Glomerular endothelial cell (primary cell): ENCODE measurements at places on chromosomes 2 and 18. TPM values are rescaled to one million over a fixed set of nuclear protein-coding genes. Genes with fewer than 3 reads are reported as not detected.

GRCh38 chr2:39513641-39514094, 76.6 kb upstream of the MAP4K3 start:
- no peak for DNase-seq

DNA sequence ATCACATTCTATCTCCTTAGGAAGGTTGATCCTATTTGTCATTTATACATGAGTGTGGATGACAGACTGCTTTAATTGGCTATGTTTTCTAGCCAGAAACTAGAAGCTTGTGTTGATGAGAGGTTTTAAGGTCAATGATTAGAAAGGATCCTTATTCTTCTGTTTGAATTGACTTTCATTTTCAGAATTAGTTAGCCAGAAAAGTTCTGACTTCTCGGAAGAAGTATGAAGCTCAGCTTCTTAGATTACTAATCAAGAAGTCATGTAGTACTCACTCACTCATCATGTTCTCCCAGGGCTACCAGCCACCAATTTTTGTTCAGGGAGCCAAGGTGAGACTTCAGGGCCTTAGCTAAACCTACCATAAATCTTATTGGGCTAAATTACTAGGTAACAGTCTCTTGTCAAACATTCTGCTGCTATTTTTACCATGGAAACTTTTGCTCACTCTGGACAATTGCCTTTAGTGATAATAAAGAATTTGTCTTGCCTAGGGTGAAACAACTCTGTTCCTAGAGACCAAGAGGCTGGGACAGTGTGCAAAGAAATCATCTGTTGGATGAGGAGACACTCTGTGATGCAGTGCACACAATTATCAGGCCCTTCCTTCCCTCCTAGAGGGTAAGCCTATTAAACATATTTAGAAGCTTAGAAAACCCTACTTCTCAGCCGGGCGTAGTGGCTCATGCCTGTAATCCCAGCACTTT, 111.6 kb upstream of the DNMT3A start:
- DNase-seq = no peak

GRCh38 chr2:150513647-150514046, 26.2 kb upstream of the RND3 start:
- DNase-seq = no peak

GRCh38 chr2:170974304-170974993, 45.4 kb downstream of the GORASP2 start:
- DNase-seq = no peak

GRCh38 chr2:165406173-165406572, 63.3 kb upstream of the CSRNP3 start:
- DNase-seq = no peak

- DNase-seq = no peak
Observed at GRCh38 chr2:27205206-27205605, 6.6 kb upstream of the ATRAID start.

DNA sequence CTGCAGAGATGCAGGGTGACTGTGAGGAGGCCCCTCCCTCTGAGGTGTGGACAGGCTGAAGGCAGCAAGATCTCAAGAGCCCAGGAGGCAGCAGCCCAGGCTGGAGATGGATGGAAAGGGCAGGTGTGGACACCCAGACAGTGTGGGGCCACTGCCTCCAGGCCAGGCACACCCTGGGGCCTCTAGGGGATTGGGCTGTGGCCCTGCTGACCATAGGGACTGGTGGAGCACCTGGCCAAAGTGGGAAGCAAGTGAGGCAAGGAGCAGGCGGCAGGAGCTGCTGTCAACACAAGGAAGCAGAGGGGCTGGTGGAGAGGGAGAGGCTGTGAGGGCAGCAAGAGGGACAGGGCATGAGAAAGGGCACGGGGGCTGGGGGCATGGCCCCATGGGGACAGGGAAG, 10.8 kb downstream of the SNED1 start:
- no peak for DNase-seq

DNA sequence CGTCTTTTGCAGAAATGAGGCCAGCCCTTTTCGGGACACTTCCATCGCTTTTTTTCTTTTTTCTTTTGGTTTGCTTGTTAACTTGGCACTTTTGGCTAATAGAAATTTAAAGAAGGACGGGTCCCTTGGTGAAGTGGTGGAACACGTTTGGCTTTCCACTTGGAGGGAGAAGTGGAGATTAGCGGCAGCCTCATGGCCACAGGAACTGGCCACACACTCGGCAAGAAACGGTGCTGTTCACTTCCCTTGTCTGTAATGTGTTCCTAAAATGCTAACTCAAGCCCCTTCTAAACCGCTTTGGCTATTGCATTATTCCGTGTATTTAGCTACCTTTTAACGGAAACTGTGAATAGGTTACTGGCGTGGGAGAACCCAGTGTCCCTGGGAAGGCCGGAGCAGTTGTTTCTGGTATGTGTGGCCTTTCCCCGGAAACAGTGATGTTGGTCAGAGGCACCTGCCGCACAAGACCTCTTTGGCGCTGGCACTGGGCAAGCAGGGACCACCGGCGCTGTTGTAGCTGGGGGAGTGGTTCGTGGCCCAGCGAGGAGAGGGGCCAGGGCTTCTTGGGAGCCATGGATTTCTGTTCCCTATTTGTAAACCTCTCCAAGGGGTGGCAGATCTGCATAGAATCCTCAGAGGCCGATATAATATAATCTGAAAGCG, 981 bp downstream of the RAMP1 start:
- DNase-seq = no peak

DNA sequence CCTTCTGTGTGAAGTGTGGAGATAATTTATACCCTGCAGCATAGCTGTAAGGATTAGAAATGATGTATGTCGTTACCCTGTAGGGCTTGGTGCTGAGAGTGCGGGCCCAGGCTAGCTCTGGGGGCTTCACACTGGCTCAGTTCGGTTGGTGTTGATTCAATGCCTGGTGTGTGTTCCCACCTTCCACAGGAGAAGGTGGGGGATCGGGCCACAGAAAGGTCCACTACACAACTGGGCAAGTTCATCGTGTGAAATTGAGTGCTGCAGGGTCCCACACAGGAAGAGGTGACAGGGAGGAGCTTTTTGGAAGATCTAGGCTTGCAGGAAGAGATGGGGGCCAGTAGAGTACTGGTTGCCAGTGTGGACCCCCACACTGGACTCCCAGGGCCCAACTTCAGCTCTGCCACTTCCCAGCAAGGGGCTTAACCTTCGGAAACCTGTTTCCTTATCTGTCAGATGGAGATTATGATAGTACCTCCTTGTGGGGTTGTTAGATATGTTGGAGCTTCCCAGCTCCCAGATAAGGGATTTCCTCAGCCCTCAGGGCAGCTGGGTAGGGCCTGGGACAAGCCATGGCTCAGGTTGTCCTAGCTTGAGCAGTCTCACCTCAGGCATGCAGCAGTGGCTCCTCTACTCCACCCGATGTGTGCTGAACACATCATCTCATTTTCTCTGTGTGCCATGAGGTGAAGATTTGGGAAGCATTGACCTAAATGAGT, 71.5 kb downstream of the TMEM247 start:
- DNase-seq = no peak

DNA sequence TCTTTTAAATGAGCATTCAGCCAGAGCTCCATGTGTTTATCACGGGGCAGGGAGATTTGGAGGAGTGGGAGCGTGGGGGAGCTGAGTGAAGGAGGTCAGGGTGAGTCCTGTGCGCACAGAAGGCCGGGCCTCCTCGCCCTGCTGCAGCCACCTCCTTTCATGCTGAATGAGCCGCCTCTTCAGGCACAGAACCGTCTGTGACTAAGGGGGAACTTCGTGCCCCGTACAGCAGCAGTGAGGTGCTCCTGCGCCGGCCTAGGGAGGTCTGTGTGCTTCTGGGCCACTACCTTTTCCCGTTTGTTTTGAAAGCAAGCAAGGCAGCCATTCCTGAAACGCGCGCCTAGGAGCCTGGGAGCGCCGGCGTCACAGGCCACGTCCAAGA, 27.1 kb upstream of the ZNF516 start:
- DNase-seq = no peak

GRCh38 chr18:22046473-22046872, 122.9 kb upstream of the GATA6 start:
- no peak for DNase-seq

GRCh38 chr2:121255358-121255757, 29.6 kb downstream of the TFCP2L1 start:
- no peak for DNase-seq

GRCh38 chr2:96156926-96157648, 11.8 kb upstream of the DUSP2 start:
- no peak for DNase-seq

DNA sequence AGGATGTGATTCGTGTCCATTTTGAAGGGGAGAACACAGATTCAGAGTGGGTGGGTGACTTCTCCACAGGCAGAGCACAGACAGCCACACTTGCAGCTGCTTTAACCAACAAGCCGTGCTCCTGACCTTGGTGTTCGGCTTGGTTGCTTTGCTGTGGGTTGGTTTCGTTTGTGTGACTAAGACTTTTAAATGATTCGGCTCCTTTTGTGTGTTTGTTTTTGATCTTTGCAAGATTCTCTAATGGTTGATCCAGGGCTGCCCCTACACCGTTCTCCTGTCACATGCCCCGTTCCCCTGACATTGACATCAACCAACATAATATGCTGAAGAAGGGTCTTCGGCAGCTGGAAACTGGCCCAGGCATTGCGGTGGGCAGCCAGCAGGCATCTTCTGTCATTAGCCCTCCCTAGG, 95.9 kb upstream of the MBOAT2 start:
- DNase-seq = no peak

- DNase-seq = no peak
Observed at GRCh38 chr2:51707625-51708024, 675.7 kb upstream of the NRXN1 start.

DNA sequence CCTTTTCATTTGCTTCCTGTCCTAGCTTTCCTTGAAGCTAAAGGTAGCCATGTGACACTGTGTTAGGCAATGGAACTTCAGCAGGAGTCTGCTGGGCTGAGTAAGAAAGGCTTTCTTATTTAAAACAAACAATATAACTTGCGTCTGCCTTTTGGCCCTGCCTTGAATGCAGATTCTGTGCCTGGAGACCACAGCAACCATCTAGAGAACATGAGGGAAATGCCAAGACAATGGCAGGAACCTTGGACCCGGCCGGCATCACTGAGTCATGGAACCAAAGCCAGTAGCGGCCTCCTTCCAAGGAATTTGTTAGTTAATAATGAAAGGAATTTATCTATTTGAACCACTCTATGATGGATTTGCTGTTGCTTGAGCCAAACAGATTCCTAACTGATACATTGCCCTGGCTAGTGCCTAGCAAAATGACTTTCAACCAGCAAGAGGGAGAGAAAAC, 207.5 kb upstream of the EPHA4 start:
- peak; percentile 93 for DNase-seq

DNA sequence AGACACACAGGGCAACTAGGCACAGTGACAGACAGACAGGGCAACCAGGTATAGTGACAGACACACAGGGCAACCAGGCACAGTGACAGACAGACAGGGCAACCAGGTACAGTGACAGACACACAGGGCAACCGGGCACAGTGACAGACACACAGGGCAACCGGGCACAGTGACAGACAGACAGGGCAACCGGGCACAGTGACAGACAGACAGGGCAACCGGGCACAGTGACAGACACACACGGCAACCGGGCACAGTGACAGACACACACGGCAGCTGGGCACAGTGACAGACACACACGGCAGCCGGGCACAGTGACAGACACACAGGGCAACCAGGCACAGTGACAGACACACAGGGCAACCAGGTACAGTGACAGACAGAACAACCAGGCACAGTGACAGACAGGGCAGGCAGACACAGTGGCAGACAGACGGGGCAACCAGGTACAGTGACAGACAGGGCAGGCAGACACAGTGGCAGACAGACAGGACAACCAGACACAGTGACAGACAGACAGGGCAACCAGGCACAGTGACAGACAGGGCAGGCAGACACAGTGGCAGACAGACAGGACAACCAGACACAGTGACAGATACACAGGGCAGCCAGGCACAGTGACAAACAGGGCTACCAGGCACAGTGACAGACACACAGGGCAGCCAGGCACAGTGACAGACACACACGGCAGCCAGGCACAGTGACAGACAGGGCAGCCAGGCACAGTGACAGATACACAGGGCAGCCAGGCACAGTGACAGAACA, 64.7 kb upstream of the RAB6C start:
- no peak for DNase-seq

DNA sequence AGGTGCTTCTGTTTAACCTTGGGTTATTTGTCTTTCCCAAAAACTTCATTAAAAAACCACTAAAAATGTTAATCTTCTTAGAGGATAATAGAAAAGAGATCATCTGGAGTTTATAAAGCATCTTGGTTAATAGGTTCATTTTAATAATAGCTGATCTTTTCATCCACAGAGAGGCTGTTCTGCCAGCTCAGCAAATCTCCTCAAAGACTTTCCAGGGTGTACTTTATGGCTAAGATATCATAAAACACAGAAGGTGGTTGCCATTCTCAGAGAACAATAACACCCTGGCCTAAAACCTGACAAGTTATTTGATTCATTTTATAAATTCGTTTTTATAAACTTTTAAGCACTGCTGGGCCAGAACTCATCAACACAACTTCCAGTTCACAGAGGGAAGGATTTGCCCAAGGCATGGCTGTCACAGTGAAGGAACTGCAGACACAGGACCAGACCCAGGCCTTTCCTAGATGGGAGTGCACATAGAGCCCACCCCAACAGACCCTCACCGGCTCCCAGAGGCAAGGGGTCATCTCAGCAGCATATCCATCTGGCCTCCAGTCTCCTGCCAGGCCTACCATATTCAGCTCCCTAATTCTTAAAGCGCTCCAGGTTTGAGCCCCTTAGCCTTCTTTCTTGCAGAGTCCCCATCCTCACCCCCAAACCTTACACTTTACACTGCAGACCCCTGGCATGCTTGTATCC, 203.4 kb upstream of the RAB6C start:
- no peak for DNase-seq

DNA sequence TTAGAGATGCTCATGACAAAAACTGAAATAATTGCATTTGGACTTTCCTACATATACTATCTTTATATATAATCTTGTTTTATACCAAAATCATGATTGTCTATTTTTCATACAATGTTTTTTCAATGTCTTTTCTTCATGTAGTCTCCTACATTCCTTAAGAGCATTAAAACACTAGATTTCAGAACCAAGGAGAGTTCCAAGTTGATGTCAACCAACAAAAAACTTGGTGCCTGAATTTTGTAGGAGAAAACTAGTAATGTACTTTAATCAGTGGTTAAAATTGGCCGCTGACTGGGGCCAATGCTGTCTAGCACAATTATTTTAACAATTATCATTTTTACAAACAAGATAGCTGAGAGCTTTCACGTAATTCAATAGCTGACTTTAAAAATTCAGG, 678.8 kb downstream of the DCC start:
- DNase-seq = no peak

Gene RAB6D
- not detected in 2 replicates for total RNA-seq

Gene GPR75
- 0.68 and 2.9 TPM in 2 replicates for total RNA-seq

Gene LIMS3
- 35.2 and 39.3 TPM in 2 replicates for total RNA-seq

Gene ACVR1C
- total RNA-seq = 0.06 and 0.15 TPM in 2 replicates

Gene ZNF396
- total RNA-seq = 0.23 and 0.53 TPM in 2 replicates

Gene DCDC2C
- not detected in 2 replicates for total RNA-seq

Gene CFAP65
- total RNA-seq = not detected in 2 replicates
